Gastroesophageal sphincter (tissue), 4 donors: ENCODE measurements at places on chromosomes 13 and 19.
A peak's percentile ranks its signal among the peaks of the same experiment; 100 is the strongest.

DNA sequence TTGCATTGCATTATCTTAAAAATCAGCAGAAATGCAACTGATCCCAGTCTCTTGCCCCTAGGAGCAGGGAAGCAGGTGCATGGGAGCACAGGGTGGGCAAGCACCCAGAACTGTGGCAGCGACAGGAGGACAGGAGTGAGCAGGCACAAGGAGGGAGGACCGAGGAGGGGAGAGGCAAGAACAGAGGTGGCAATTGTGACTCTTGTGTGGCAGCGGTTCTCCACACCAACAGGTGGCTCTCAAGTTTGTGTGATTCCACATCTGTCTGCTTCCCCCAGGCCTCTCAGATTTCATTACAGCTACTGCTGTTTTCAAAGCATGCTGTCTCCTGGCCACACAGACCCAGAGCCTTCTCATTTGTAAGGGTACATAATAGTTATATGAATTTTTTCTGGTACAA is 108.5 kb downstream of the STK24 start:
- no peaks in the 10 kb centered on the region for H3K4me1 ChIP-seq
- no peak for ATAC-seq
- H3K4me3 ChIP-seq, result no peak overlapping the region
- no peaks in the 10 kb centered on the region for H3K36me3 ChIP-seq

GRCh38 chr19:13366529-13367143 is 139.6 kb downstream of the CACNA1A start:
- H3K27me3 ChIP-seq, result peaks cover 53% of the 10 kb centered on the region
- ATAC-seq, result no peak
- no peaks in the 10 kb centered on the region for H3K4me1 ChIP-seq
- H3K36me3 ChIP-seq, result no peaks in the 10 kb centered on the region
- no peak overlapping the region for H3K4me3 ChIP-seq
- no peak overlapping the region for H3K27ac ChIP-seq

DNA sequence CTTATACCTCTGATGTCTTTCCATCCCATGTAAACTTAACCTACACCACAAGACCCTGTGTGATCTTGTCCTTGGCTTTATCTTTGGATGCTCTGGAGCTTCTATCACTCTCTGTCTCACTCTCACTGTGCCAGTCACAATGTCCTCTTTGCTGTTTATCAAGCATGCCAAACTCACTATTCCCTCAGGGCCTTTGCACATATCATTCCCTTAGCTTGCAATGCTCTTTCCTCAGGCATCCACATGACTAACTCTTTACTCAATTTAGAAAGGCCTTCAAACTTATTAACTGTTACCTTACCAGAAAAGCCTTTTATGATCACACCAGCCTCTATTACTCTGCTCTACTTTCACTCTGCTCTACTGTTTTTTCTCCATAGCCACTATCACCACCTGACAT is 354.1 kb downstream of the RFC3 start:
- H3K27me3 ChIP-seq, result no peaks in the 10 kb centered on the region
- no peak overlapping the region for H3K4me3 ChIP-seq
- H3K4me1 ChIP-seq, result no peaks in the 10 kb centered on the region

DNA sequence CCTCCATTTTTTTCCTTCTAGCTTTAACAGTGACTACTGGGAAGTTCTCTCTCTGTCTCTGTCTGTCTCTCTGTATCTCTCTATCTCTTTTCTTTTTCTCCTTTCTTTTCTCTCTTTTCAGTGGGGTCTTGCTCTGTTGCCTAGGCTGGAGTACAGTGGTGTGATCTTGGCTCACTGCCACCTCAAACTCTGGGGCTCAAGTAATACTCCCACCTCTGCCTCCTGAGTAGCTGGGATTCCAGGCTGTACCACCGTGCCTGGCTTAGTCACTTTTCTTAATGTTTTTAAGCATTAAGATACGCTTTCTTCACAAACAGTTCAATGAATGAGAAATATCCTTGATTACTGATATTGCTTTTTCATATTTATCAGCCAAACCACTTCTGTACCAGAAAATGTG is 13.1 kb downstream of the PCCA start:
- no peak for ATAC-seq
- no peak overlapping the region for H3K27ac ChIP-seq
- H3K4me3 ChIP-seq, result no peak overlapping the region
- no peaks in the 10 kb centered on the region for H3K27me3 ChIP-seq
- peaks cover 13% of the 10 kb centered on the region for H3K4me1 ChIP-seq

- H3K27me3 ChIP-seq, result no peaks in the 10 kb centered on the region
- no peak overlapping the region for H3K4me3 ChIP-seq
- H3K36me3 ChIP-seq, result peaks cover 7% of the 10 kb centered on the region
- peaks cover 34% of the 10 kb centered on the region for H3K4me1 ChIP-seq
Measured at GRCh38 chr19:34960940-34961679, 2.9 kb downstream of the ZNF792 start.

DNA sequence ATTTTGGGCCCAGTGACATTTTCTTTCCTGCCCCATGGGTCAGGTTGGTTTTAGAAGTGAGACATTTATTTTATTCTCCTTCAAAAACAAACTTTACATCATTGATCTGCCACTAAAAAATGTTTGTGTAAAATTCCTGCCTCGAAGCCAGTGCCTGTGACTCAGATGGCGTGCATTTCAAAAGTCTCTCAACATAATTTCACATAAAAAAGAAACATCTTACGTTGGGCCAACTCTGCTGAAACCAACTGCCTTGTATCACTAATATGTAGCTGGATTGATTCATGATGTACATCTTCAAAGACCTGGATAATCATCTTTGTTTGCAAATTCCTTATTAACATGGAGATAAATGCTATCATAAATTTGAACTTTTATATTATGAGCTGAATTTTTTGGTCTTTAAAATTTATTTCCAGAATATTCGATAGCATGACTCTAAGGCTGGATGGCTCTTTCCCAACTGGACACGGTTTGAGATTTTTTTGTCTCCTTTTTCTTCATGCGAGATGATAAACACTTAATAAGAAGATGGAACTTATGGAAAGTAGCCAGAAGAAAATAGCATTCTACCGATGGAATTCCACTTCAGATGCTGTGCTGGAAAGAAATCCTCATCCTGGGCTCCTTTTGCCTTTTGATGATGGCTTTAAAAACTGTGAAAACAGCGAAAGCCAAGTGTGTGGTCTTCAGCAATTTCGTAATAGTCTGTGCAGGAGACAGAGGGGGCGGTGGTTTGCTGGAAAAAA is 420.5 kb downstream of the FGF9 start:
- no peaks in the 10 kb centered on the region for H3K4me1 ChIP-seq
- H3K4me3 ChIP-seq, result no peak overlapping the region
- ATAC-seq, result peak; percentile 68
- no peaks in the 10 kb centered on the region for H3K27me3 ChIP-seq
- peak overlapping the region; percentile 4 for H3K27ac ChIP-seq
- H3K36me3 ChIP-seq, result no peaks in the 10 kb centered on the region

DNA sequence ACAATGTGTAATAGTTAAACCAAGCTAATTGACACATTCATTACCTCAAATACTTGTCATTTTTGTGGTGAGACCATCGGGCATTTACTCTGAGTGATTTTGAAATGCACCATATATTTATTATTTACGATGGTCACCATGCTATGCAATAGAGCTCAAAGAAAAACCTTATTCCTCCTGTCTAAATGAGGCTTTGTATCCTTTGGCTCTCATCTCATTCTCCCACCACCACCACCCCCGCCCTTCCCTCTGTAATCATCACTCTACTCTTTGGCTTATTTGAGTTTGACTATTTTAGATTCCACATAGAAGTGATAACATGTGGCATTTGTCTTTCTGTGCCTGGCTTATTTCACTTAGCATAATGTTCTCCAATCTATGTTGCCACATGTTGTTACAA is 124.9 kb downstream of the CYSLTR2 start:
- H3K27me3 ChIP-seq, result no peaks in the 10 kb centered on the region
- no peaks in the 10 kb centered on the region for H3K36me3 ChIP-seq
- ATAC-seq, result no peak
- no peak overlapping the region for H3K4me3 ChIP-seq
- no peak overlapping the region for H3K27ac ChIP-seq

DNA sequence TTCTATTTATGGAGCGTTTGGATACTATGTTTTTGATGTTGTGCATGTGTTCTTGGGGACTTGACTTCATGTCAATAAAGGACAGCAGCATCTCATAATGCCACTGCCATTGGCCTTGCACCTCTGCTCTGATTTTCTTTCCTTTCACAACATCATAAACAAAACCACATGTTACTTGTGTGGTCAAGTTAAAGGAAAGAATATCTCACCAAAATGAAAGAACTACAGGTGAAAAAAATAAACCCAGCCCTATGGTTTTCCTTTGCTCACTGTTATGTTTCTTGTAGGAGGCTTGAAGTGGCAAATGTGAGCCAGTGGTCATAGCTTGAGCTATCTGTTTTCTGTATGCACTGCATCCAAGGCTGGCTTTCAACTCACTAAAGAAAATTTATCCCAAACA is 240.4 kb downstream of the KCNRG start:
- H3K36me3 ChIP-seq, result no peaks in the 10 kb centered on the region
- H3K27me3 ChIP-seq, result no peaks in the 10 kb centered on the region
- H3K4me3 ChIP-seq, result no peak overlapping the region
- no peak for ATAC-seq

- H3K4me1 ChIP-seq, result no peaks in the 10 kb centered on the region
- peaks cover 73% of the 10 kb centered on the region for H3K27me3 ChIP-seq
- H3K36me3 ChIP-seq, result no peaks in the 10 kb centered on the region
- no peak overlapping the region for H3K27ac ChIP-seq
- no peak overlapping the region for H3K4me3 ChIP-seq
Measured at GRCh38 chr13:20181188-20181587, 11.6 kb downstream of the GJB2 start.

DNA sequence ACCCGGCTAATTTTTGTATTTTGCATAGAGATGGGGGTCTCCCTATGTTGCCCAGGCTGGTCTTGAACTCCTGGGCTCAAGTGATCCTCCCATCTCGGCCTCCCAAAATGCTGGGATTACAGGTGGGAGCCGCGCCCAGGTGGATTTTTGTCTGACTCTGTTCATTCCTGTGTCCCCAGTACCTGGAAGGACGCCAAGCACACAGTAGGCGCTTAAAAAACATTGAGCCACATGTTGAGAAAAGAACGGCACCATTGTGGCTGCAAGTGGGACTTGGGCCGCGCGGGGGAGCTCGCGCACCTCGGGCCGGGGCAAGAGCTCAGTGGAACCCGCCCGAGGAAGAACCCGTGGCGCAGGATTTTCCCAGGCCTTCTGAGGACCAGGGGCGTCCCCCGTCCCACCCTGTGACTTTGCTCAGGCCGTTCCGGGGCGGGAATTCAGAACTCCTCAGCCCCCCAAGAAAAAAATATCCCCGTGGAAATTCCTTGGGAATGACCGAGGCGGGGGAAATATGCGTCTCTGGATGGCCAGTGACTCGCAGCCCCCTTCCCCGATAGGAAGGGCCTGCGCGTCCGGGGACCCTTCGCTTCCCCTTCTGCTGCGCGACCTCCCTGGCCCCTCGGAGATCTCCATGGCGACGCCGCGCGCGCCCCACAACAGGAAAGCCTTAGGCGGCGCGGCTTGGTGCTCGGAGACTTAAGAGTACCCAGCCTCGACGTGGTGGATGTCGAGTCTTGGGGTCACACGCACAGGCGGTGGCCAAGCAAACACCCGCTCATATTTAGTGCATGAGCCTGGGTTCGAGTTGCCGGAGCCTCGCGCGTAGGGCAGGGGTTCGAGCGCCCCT is 1.4 kb upstream of the ICAM1 start:
- H3K27ac ChIP-seq, result peak overlapping the region; percentile 81
- H3K36me3 ChIP-seq, result peaks cover under 1% of the 10 kb centered on the region
- H3K27me3 ChIP-seq, result peaks cover 56% of the 10 kb centered on the region
- peak overlapping the region; percentile 53 for H3K4me3 ChIP-seq
- H3K4me1 ChIP-seq, result peaks cover 38% of the 10 kb centered on the region

DNA sequence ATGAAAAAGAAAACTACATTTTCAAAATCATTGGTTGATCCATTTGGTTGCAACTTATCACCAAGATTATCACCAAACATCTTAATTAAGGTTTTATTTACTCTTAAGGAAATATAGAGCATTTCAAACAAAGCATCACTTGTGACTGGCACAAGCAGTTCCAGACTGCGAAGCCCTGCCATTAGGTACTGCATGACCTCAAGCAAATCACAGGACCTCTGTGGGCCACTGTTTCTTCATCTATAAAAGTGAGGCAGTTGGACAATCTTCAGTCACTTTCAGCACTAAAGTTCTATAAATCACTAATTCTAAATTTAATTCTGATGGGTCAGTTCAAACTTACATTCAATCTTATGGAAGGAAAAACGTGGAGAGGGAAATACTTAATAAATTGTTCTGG is 2.0 kb downstream of the ELF1 start:
- no peak overlapping the region for H3K4me3 ChIP-seq
- peak overlapping the region; percentile 57 for H3K27ac ChIP-seq
- H3K27me3 ChIP-seq, result no peaks in the 10 kb centered on the region
- no peaks in the 10 kb centered on the region for H3K36me3 ChIP-seq

DNA sequence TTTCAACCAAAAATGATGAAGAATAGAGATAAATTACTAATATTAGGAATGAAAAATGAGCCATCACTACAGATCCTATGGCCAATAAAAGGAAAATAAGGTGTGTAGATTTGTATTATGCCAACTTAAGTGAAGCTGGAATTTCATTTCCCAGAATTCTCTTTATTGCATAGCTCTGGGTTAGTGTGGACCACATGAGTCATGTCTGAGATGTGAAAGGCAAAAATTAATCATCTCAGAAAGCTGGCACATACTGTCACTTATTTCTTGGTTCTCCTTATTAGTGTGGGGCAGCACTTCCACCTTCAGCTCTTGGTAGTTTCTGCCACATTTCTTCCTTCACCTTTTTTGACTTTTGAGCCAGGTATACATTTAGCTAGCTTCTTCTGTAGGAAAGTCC is 82.6 kb downstream of the KATNAL1 start:
- H3K27me3 ChIP-seq, result no peaks in the 10 kb centered on the region
- no peak for ATAC-seq
- H3K4me3 ChIP-seq, result no peak overlapping the region
- H3K36me3 ChIP-seq, result peaks cover 84% of the 10 kb centered on the region
- no peaks in the 10 kb centered on the region for H3K4me1 ChIP-seq

GRCh38 chr19:50377051-50377461 is 799 bp downstream of the NR1H2 start:
- H3K4me3 ChIP-seq, result peak overlapping the region; percentile 71
- ATAC-seq, result peak; percentile 2
- H3K27me3 ChIP-seq, result no peaks in the 10 kb centered on the region
- H3K27ac ChIP-seq, result peak overlapping the region; percentile 98
- peaks cover 31% of the 10 kb centered on the region for H3K4me1 ChIP-seq

GRCh38 chr19:46478356-46478986 is 7.1 kb upstream of the PNMA8A start:
- H3K27ac ChIP-seq, result no peak overlapping the region
- no peak for ATAC-seq
- no peak overlapping the region for H3K4me3 ChIP-seq
- no peaks in the 10 kb centered on the region for H3K4me1 ChIP-seq
- H3K27me3 ChIP-seq, result peaks cover 38% of the 10 kb centered on the region

GRCh38 chr13:73631411-73631810 is 502.8 kb downstream of the KLF12 start:
- no peak overlapping the region for H3K4me3 ChIP-seq
- no peak overlapping the region for H3K27ac ChIP-seq
- H3K27me3 ChIP-seq, result no peaks in the 10 kb centered on the region
- no peaks in the 10 kb centered on the region for H3K4me1 ChIP-seq
- H3K36me3 ChIP-seq, result no peaks in the 10 kb centered on the region

GRCh38 chr13:84902243-84902642 is 897.0 kb downstream of the SLITRK6 start:
- H3K27ac ChIP-seq, result no peak overlapping the region
- H3K4me3 ChIP-seq, result no peak overlapping the region
- no peak for ATAC-seq
- no peaks in the 10 kb centered on the region for H3K36me3 ChIP-seq
